ENCODE measurements at places on chromosomes 5 and 9.

DNA sequence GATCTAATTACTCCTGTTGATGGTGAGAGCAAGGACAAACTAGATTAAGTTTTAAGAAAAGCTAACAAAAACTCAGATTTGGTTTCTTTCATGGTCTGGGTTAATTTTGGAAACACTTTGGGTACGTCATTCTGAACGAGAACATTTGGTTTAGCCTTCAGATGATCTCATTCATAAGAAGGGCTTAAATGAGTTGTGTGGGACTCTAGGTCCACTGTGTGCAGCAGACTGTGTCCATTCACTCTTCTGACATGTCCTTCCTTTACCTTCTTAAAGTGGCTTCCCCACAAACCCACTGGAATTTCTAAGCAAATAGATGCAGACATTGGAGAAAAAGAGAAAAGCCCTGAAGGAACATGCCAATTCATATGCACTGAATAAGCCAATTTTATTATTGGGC is 96.8 kb downstream of the FBXO4 start:
- DNase-seq, result no peak

GRCh38 chr9:70389188-70389587 is 25.3 kb downstream of the KLF9 start:
- DNase-seq, result no peak

- DNase-seq, result peak; percentile 14
These were observed 289.4 kb downstream of the DMAC1 start for GRCh38 chr9:7510199-7510598.

DNA sequence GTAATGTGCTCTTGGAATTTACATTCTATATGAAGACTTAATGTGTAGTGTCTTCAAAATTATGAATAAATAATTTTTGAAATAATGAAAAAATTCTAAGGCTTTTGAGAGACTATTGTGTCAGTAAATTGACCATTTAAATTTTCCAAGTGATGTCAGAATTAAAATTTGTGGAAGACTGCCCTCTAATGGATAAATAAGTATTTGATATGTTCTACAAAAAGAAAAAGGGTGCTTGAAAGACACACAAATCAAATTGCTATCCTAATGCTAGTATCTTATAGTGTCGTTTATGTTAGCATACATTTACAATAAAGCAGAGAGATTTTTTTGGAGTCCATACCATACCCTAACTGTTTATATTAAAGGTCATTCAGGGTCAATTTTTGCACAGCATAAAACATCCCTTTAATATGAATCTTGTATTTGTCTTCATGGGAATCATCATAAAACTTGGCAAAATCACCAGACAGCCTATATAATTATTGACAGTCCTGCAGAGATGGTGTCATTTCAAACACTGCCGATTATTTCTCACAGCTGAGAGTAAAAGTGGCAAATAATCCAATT is 120.8 kb upstream of the SLC27A6 start:
- DNase-seq, result peak; percentile 3

DNA sequence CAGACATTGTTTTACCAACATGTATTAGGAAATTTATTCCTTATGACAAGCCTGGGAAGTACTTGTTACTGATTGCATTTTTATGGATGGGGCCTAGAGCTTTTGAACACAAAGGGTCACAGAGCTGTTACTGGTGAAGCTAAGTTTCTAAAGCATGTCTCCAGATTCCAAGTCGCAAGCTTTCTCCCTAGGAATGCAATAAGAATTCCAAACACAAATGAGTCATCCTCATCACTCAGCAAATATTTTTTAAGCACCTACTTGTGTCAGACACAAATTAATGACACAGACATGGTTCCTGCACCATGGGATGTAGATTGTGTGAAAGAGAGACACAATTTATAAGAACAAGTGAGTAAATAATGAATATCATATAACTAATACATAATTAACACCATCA is 11.0 kb upstream of the SH3RF2 start:
- DNase-seq, result no peak

- no peak for DNase-seq
These were observed 9.7 kb upstream of the CHD1 start for GRCh38 chr5:98938464-98938863.

- no peak for DNase-seq
These were observed 11.7 kb upstream of the NUP214 start for GRCh38 chr9:131113655-131114054.

- DNase-seq, result no peak
These were observed 637.8 kb upstream of the MEF2C start for GRCh38 chr5:89520771-89521170.

- no peak for DNase-seq
These were observed 34.4 kb downstream of the ZNF366 start for GRCh38 chr5:72472666-72473422.

DNA sequence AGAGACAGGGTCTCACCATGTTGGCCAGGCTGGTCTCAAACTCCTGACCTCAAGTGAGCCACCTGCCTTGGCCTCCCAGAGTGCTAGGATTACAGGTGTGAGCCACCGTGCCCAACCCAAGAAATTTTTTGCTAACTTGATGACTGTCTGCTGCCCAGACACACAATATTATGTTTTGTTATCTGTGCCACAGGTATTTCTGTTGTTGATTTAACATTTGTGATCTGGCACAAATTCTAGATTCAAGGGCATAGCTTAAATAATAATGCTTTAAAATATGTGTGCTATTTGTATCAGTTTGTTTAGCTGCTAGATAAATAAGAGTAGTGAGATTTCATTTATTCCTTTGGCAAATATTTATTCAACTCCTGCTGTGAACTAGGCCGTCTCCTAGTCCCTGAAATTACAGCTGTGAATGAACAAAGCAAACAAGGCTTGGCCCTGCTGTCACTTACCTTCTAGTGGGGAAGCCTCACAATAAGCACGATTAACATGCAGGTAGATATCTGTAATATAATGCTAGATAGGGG is 35.3 kb downstream of the GAPVD1 start:
- DNase-seq, result no peak

- no peak for DNase-seq
These were observed 455.6 kb upstream of the ACTBL2 start for GRCh38 chr5:57938174-57938557.

- no peak for DNase-seq
These were observed 11.9 kb downstream of the SYK start for GRCh38 chr9:90813523-90813922.

- peak; percentile 67 for DNase-seq
These were observed 56.7 kb upstream of the CPLX2 start for GRCh38 chr5:175814691-175815090.

DNA sequence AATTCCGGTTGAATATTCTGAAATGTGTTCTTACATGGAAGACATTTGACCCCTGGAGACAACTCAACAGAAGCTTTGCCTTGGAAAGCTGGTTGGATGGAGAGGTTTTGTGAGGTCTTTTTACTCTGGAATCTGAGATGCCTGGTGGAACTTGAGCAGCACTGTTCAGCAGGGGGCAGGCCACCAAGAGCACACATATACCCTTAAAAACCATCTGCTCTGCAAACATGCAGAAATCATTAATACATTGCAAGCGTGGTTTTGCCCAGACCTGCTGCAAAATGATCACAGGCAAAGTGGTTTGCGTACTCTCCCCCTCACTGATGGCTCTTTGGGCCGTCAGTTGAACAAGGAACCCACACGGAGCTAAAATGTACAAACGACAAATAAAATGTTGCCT is 32.8 kb upstream of the DAP start:
- DNase-seq, result no peak

DNA sequence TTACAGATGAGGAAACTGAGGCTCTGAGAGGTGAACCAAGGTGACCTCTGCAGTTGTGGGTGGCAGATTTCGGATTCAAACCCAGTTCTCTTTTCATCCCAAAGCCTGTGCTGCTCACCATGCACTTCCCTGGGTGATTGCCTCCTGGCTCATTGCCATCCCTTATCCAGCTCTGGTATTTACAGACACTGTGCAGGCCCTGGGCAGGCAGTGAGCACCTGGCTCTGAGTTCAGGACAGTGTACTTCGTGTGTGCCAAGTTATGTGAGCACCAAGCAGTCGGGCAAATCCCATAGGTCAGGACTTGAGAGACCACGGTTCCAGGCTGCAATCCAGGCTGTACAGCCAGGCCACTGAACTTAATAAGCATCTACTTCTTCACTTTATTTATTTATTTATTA is 1.4 kb downstream of the LRSAM1 start:
- DNase-seq, result peak; percentile 68

DNA sequence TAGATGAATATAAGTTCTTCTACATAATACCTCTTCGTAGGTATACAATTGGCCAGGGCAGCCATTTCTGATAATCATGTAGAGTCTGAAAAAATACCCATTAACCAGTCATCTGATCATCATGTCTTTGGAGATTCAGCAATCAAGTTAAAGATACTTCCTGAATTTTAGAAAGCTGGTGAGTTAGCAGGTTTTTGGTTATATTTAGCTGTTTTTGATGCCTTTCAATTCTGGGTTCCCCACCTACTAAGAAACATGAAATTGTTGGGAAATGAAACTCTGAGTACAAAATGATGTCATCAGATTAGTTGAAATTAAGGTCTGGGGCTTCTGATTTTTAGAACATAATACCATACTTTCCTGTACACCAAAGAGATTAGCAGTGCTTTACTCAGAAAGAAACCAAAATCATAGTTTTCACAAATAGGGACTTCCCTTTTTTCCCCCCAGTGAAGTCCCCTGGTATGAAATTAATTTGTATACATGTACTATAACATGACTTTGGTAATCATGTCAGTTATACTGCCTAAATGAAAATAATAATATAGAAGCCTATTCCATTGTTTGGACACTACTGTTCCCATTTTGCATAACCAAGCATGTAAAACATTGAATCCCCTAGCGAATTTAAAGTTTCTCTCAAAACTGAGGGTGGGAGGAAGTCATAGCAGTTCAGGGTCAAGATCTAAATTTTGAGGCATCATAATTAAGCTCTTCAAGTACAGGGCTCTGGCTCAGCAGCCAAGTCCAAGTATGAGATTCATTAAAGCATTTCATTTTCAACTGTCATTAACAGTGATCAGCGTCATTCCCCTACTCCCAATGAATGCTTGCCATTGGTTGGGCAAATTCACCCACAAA is 17.9 kb downstream of the PRLR start:
- DNase-seq, result no peak

DNA sequence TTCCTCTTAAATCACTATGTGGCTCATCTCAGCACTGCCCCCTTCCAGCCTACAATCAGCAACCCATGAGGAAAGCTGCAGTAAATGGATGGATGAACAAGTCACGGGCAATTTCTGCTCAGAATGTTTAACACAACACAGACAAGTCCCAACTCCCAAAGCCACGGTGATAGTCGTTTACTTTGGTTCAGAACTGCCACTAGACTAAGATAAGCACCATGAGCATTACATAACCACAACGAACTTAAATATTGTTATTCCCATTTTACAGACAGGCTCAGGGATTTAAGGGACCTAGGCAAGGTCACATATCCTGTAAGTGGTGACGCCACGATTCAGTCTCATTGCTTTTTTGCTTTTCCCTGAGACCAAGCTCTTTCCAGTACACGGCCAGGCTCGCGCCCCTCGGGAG is 2.0 kb upstream of the SMIM27 start:
- peak; percentile 44 for DNase-seq

DNA sequence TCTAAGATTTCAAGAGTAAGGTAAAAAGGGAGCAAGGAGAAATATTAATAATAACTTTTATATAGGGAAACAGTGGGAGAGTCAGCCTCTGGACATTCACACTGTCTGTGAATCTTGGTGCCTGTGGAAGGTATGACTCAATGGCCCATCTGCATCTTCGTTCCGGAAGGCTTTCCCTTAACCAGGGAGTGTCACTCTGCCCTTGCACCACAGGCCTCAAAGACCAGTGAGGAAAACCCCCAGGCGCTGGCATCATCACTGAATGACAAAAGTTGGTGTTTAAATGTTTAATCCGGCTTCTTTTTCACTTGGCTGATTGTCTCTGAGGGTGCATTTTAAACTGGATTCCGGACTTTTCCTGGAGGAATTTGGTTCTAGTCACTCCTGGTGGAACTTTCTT is 522.4 kb upstream of the TLE4 start:
- no peak for DNase-seq

DNA sequence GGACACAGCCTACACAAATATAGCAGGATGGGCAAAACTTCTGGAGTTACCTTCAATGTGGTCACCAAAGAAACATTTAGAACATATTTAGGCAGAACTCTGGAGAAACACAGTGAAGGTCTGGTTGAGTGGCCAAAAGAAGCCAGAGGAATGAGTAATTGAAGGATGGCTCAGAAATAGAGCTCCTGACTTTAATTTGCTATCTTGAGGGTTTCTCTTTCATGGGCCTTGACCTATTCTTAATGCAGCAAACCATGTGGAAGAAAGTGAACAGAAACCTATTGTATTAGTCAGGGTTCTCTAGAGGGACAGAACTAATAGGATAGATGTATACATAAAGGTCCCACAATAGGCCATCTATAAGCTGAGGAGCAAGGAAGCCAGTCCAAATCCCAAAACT is 650.5 kb downstream of the ACTL7B start:
- no peak for DNase-seq

All from SK-N-SH (cell line).